Muscle of back (tissue), 13 donors: ENCODE measurements at places on chromosomes 2 and 18. TPM values are rescaled to one million over a fixed set of nuclear protein-coding genes. Genes with fewer than 3 reads are reported as not detected.

The TCF4 gene
- polyA plus RNA-seq = 105 TPM

The BOLA3 gene
- polyA plus RNA-seq = 27.3 TPM

The LIMS4 gene
- 3.8 TPM for polyA plus RNA-seq

- DNase-seq = no peak
Measured at GRCh38 chr2:113058998-113059960, at the start of gene IL36RN. Gene IL36RN, plus strand, starts transcription at chr2:113059198. Its CDS starts 241 bp downstream, at chr2:113059439.

DNA sequence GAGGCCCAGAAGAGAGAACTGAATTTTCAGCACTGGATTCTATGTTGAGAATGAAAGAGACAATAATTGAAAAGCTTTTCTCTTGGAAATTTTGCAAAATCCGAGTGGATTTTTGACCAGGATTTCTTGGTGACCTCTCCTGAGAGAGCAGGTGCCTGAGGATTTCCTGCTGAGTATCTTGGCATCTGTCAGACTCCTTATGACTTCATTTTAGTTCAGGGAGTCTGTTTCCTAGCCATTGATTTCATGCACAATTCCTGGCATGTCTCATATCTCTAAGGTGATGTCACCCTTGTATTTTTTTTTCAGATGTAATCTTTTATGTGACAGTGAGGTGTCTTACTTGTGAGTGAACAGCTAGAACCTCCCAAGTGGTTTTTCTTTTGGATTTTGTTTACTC, 195.9 kb downstream of the NEDD4L start:
- DNase-seq = no peak
